ENCODE measurements at places on chromosomes 2 and 18. TPM values are rescaled to one million over a fixed set of nuclear protein-coding genes. Genes with fewer than 3 reads are reported as not detected.

- DNase-seq: no peak
Observed at GRCh38 chr2:209942936-209943605, 59.4 kb upstream of the RPE start.

GRCh38 chr2:220001751-220002150 is 374.3 kb downstream of the SLC4A3 start:
- no peak for DNase-seq

ATP6V1B1 gene
- polyA plus RNA-seq: 0.82 TPM

CFAP65 gene
- polyA plus RNA-seq: not detected

PDE1A gene
- polyA plus RNA-seq: 4.3 TPM

SMAD4 gene
- polyA plus RNA-seq: 92.1 TPM
